Mammary microvascular endothelial cell (primary cell): ENCODE measurements at places on chromosomes 1 and 21. TPM values are rescaled to one million over a fixed set of nuclear protein-coding genes. Genes with fewer than 3 reads are reported as not detected.

Gene CA14
- total RNA-seq = not detected in 2 replicates

Gene COL9A2
- total RNA-seq = 0.10 TPM in 1 of 2 replicates, not detected in the other

Gene SPRR5
- not detected in 2 replicates for total RNA-seq

Gene LDLRAD1
- total RNA-seq = not detected in 2 replicates

Gene PLK3
- 45.6 and 50.8 TPM in 2 replicates for total RNA-seq

Gene PLEKHA6
- total RNA-seq = 1.3 TPM in 2 replicates

Gene SLC44A3
- 0.15 and 0.27 TPM in 2 replicates for total RNA-seq

Gene TSACC
- total RNA-seq = 2.4 TPM in 1 of 2 replicates, not detected in the other

Gene PLPPR4
- 0.10 TPM in 1 of 2 replicates, not detected in the other for total RNA-seq

Gene OR2L2
- not detected in 2 replicates for total RNA-seq

Gene MYBPH
- total RNA-seq = not detected in 2 replicates

Gene TIE1
- 427 and 478 TPM in 2 replicates for total RNA-seq

Gene USP24
- 17.7 and 18.9 TPM in 2 replicates for total RNA-seq

Gene DENND2D
- total RNA-seq = 0.20 and 0.73 TPM in 2 replicates

Gene LRRC8D
- total RNA-seq = 24.7 and 26.3 TPM in 2 replicates

Gene FMN2
- total RNA-seq = 0.15 TPM in 1 of 2 replicates, not detected in the other

Gene RNU1-4
- under 0.01 TPM in 1 of 2 replicates, not detected in the other for total RNA-seq

Gene CTSE
- not detected in 2 replicates for total RNA-seq

Gene RIPPLY3
- 0.05 TPM in 1 of 2 replicates, not detected in the other for total RNA-seq
